ENCODE measurements at places on chromosomes 11 and 22.

DNA sequence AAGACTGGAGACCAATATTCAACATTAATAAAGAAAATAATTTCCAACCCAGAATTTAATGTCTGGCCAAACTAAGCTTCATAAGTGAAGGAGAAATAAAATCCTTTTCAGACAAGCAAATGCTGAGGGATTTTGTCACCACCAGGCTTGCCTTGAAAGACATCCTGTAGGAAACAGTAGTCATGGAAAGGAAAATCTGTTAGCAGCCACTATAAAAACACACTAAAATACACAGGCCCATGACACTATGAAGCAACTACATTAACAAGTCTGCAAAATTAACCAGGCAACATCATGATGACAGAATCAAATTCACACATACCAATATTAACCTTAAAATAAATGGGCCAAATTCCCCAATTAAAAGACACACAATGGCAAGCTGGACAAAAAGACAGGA, 2.4 kb upstream of the CASP4 start:
- no peak for DNase-seq

DNA sequence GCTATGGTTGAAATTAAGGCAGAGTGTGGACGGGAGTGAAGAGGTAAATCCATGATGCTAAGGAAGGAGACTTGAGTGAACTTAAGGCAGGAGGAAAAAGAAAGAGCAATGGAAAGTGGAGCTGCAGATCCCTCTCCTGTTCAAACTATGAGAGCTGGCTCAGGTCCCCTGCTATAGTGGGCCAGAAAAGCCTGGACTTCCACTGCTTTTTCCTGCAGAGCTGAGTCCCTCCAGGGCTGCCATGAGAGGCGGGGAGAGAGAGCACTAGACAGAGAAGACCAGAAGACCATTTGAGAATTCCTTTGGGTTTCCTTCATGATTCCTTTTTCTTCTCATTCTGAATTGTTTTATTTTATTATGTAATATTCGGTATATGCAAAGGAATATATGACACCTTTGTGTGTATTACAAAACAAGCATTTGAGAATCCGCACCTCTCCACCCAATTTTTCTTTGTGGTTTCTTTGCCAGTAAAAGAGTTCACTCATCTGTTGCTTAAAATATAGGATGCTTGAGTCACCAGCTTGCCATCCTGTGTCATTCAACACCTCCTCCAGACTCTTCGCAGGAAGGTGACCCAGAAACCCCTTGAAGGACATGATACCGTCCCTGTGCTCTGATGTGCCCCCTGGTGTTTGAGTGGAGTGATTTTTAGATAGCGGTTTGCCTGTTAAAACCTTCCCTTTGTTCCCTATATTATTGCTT, 24.4 kb downstream of the SREBF2 start:
- no peak for DNase-seq

GRCh38 chr22:44758344-44758973, 6.1 kb downstream of the ARHGAP8 start:
- no peak for DNase-seq

DNA sequence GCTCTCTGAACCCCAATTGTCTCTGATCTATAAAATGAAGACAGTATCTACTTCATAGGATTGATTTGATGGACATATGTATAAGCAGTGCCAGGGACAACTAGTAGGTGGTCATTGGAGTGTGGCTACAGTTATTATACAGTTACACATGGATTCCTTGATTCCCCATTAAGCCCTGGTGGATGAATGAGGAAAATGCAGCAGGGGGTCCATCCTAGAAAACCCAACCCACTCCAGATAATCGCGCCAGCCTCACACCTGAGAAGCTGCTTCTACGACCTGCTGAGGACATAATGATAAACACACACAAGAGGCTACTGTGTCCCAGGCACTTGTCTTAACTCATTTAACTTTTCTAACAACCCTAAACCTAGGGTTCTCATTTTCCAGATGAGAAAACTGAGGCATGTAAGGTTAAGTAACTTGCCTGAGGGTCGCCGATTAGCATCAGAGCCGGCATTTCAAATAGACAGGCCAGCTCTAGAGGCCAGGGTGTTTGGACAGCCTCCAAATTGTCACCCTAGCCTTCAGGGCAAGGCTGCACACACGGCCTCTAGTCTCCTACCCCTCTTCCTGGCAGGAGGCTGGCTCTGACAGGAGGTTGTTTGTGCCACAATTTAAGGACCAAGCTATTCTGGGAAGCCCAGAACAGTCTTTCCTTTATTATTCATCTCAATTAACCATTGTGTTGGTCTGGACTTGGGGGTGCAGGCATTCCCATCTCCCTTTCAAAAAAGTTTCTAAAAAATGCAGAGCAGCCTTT, 3.8 kb upstream of the C11orf91 start:
- no peak for DNase-seq

DNA sequence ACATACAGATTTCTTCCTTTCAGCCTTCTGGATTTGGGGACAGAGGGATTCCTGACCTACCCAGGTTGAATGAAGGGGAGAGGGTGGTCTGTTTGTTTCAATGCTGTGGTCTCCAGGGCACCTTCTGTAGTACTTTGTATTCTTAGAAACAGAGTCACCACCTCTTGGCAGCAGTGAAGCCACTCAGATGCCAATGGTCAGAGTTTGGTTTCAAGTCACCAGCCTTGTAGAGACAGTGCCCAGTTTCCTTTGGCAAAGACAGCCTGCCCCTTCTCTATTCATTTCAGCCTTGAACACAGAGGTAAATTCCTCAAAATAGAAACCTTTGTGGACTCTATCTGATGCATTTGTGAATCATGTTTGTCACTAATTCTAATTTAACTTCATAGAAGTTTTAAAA, 111.7 kb upstream of the RASSF10 start:
- DNase-seq: no peak

All from urinary bladder (tissue), 4 donors.